T follicular helper cell (primary cell): ENCODE measurements at places on chromosomes 6 and 20.

- no peak for DNase-seq
Observed at GRCh38 chr6:15697895-15698294, 35.1 kb upstream of the DTNBP1 start.

- DNase-seq = no peak
Observed at GRCh38 chr20:51985013-51985415, 182.7 kb upstream of the SALL4 start.

GRCh38 chr6:117264369-117264691 lies 1.0 kb upstream of the VGLL2 start:
- DNase-seq = no peak

- DNase-seq = no peak
Observed at GRCh38 chr20:35327074-35327976, 35.1 kb upstream of the FAM83C start.

- no peak for DNase-seq
Observed at GRCh38 chr6:71414486-71414885, 125.9 kb downstream of the OGFRL1 start.
